Stimulated activated CD4-positive, alpha-beta T cell treated with anti-CD3 and anti-CD28 coated beads, Interleukin-4, amount 100 ng/mL, for 4 hours (primary cell): ENCODE measurements at places on chromosomes 16 and 17.

DNA sequence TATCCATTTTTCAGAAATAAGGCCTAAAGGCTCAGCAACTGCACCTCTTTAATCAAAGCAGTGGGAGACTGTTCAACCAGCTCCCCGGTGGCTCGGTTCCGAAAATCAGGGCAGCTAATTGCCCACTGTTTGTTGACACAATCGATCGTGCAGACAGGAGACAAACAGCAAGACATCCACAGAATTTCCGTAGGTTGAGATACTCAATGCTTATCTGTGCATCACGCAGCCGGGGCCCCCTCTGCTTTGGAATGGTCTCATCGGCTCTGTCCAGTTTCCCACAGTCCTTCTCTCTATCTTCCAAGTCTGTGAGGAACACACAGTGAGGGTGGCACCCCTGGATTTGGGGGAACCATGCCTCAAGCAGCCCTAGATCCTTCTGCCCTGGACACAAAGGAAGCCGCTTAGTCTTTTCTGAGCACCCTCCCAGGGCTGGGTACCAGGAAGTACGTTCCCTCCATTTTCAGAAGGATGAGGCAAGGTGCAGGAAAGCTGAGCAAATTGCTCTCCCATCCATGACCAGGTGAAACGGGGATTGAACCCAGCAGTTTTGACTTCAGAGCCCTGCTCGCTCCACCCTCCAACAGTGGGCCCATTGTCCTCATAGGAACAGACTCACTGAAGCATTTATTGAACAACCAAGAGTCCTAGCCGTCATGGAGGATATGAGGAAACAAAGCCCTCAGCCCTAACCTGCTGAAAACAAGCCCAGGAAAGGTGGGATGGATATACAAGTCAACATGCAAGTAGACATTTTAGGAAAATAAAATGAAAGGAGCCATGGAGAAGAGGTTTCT, 70.7 kb downstream of the C16orf95 start:
- DNase-seq: no peak

GRCh38 chr17:29138971-29139691, 41.1 kb downstream of the MYO18A start:
- DNase-seq: no peak

DNA sequence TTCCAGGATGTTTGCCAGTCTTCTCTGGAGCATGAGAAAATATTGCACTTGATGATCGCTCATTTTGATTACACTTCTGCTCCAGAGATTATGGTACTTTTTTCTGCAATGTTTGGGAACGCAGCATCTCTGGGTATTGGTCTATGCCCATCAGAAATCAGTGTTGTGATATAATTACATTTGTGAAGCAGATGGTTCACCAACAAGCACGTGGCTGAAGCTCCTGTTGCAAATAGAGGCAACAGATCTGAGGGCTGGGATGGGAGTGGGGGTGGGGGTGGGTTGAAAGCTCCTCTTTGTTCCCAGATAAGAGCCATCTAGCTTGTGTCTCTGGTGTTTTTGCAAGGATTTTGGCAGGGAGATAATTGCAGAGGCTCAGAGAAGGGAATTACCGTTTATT, 252.3 kb downstream of the SHISA9 start:
- DNase-seq: no peak

GRCh38 chr17:17062356-17062755, 20.1 kb downstream of the MPRIP start:
- no peak for DNase-seq

GRCh38 chr16:35605921-35606320, 2146.5 kb downstream of the TP53TG3F start:
- DNase-seq: no peak

- DNase-seq: no peak
These were observed 58.7 kb downstream of the TANC2 start for GRCh38 chr17:63024716-63025115.

- DNase-seq: no peak
These were observed 293.4 kb downstream of the SHISA9 start for GRCh38 chr16:13194766-13195165.

- DNase-seq: no peak
These were observed 10.5 kb downstream of the NUFIP2 start for GRCh38 chr17:29283496-29283895.

DNA sequence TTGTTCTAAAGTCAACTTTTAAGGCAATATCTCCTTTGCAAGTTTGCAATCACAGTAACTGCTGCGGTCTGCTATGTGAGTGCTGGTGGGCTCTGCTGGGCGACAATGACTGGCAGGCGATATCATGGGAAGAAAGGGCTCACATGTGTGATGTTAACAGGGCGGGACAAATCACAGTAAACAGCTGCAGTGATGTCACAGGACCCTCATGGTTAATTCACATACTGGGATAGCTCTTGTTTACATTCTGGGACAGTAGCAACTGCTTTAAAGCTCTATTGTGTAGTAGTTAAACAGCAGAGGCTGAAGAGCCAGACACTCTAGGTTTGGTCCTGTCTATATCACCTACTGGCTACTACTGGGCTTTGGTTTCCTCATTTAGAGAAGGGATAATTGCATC, 257.2 kb upstream of the ASIC2 start:
- no peak for DNase-seq

GRCh38 chr16:16036359-16036792, 87.0 kb downstream of the ABCC1 start:
- DNase-seq: no peak

- no peak for DNase-seq
These were observed 558 bp downstream of the B3GNT9 start for GRCh38 chr16:67150047-67150832.

- no peak for DNase-seq
These were observed 21.5 kb downstream of the MYH11 start for GRCh38 chr16:15835136-15835878.

DNA sequence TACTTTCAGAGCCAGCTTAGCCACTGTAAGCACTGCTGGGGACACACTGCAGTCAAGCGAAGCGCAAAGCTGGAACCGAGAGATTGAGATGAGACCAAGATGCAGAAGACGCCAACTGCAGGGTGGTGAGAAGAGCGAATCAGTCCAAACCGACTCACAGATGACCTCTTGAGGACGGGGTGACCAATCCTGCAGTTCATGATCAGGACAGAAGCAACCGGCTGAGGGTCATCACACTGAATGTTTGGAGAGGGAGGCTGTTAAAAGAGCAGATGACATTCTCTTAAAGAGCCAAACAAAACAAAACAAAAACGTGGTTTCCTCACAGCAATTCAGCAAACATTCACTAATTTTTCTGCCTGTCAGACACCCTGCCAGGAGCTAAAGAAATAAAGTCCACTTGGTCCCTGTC, 8.5 kb downstream of the HASPIN start:
- no peak for DNase-seq

GRCh38 chr17:78803186-78803845, 21.2 kb upstream of the CYTH1 start:
- no peak for DNase-seq

GRCh38 chr16:51163366-51163765, 12.3 kb upstream of the SALL1 start:
- no peak for DNase-seq

- no peak for DNase-seq
These were observed at the start of gene MAZ for GRCh38 chr16:29806099-29806579. Gene MAZ, plus strand, starts transcription at chr16:29806529. Its CDS starts 173 bp downstream, at chr16:29806702.

DNA sequence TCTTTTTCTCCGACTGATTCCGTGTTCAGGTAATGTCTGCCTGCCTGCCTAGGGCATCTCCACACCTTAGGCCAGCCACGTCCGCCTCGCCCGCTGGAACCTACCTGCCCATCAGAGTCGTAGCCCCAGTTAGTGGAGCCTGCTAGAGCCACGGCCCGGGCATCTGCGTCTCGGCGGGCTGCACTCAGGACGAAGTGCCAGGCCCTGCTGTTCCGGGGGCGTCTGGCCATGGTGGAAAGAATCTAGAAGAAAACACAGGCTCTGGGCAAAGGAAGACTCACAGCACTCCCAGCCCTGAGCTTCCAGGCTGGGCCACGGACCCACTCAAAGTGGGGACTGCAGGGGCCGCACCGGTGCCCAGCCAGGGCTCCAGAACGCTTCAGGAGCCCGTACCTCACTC, 1.1 kb downstream of the SPSB3 start:
- DNase-seq: no peak

DNA sequence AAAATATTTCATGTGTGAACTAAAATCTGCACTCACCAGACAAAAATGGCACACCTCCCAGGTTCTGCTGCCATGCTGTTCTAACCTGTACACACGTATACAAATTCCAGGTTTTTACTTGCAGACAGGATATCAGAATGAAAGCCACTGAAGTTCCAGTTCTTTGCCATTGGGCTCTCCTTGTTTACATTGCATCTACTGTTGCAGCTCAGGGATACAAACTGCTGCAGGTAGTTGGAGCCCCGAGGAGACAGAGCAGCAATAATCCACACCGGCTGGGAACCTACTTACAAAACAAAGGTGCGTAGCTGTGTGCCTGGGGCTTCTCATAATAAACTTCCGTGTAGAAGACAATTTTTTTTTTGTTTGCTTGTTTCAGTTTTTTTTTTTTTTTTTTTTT, 59.6 kb downstream of the HAPSTR1 start:
- no peak for DNase-seq

GRCh38 chr17:74325743-74326379, at the start of gene KIF19:
Gene KIF19, plus strand, starts transcription at chr17:74326226. Its CDS starts 124 bp downstream, at chr17:74326350.
- peak; percentile 43 for DNase-seq

- DNase-seq: no peak
These were observed 174.3 kb downstream of the XYLT1 start for GRCh38 chr16:17296431-17296830.

DNA sequence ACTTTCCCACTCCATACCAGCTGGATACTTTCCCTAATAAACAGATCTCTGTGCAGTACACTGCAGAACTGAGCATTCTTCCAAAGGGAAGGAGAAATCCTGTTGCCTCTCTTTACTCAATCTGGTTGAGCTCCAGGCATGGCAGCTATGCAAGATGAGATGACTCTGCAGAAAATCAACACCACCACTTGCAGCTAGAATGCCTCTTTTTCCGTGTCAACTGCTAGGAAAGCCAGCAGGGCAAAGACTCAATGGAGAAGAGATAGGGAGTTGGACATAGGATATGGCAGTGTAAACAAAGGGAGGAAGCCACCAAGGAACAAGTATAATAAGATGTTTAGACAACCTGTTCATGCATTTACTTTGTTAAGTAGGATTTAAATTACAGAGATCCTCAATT, 40.4 kb upstream of the CORO6 start:
- no peak for DNase-seq

GRCh38 chr16:74936902-74937560, 47.9 kb downstream of the WDR59 start:
- DNase-seq: no peak

DNA sequence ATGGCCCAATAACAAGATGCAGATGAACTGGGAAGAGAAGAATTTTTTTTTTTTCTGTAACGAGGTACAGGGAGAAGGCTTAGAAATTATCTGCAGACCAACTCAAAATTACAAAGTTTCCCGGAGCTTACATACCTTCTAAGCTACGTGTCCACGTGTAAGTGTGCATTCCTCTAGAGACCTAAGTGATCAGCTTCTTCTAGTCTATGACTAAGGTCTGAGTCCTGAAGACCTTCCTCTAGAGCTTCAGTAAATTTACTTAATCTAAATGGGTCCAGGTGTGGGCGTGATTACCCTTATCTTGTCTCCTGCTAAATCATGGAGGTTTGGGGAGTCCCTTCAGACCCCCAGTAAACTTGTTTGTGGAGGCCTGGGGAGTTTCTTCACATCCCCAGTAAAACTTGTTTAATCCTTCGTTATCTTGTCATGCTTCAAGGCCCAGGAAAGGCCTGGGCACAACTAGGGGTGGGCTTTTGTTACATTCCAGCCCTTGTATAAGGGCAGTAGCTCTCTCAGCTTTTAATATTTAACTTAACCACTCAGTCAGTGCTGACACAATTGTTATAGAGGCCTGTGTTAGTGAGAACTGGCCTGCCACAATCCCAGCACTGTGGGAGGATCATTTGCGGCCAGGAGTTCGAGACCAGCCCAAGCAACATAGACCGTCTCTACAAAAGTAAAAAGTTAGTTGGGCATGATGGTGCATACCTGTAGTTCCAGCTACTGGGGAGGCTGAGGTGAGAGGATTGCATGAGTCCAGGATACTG, 342.3 kb downstream of the SNX29 start:
- no peak for DNase-seq

GRCh38 chr17:74410001-74410443, 21.9 kb upstream of the GPRC5C start:
- no peak for DNase-seq

GRCh38 chr17:15447928-15448579, 19.4 kb downstream of the CDRT4 start:
- no peak for DNase-seq

DNA sequence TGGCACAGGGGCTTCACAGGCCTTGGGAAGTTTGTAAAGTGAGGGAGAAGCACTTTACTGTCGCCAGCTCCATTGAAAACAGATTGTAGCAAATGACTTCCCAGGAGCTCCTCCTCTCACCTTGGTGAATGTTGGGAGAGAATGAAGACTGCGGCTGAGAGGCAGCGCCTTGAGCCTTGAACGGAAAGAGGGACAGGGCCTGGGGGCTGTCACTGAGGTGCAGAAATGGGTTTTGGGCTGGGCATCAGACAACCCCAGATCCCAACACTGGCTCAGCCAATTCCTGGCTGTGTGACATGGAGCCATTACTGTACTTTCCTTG, 603 bp upstream of the MRTFB start:
- no peak for DNase-seq

GRCh38 chr17:46274238-46274637, 20.7 kb upstream of the LRRC37A start:
- no peak for DNase-seq

DNA sequence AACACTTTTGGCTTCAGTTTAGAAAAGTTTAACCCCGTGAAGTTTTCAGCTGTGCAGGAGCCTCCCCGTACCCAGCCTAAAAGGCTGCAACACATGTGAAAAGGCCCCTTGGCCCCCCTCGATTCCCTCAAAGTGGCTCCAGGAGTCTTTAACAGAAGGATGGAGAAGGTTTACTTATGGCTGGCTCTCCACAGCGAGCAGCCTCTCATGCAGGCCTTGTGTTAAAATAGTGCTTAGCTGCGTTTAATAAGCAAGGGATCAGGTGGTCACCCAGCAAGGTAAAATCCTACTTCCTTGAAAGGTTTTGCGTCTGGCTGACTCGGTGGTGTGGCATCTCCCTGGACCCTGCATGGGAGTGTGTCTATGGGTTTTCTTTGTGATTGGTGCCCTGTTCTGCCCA, 8.4 kb upstream of the CYLD start:
- DNase-seq: no peak
